Daoy (cell line): ENCODE measurements at places on chromosomes 6 and 20. TPM values are rescaled to one million over a fixed set of nuclear protein-coding genes. Genes with fewer than 3 reads are reported as not detected.

DNA sequence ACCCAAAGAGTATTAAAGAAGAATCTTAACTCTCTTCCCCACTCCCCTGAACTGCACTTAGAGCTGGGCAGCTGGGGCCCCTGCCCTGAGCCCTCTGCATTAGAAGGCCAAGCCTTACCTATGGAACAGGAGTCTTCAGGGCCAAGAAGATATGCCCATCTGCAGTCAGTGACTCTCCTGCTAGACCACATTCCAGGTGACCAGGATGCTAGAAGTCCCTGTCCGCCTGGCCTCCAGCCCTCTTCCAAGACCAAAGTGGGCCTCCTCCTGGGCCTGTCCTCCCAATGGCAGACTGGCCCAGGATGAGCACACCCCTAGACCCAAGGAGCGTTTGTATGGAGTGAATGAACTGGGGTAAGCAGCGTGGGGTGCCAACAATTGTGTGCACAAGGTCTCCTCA is 259.1 kb downstream of the LY86 start:
- no peak for DNase-seq

GRCh38 chr6:96545882-96546281 is 17.0 kb upstream of the FHL5 start:
- DNase-seq, result no peak

The PNRC1 gene
- total RNA-seq, result 9.8 and 14.8 TPM in 2 replicates

The PPP1R3D gene
- 2.3 and 2.5 TPM in 2 replicates for total RNA-seq

DNA sequence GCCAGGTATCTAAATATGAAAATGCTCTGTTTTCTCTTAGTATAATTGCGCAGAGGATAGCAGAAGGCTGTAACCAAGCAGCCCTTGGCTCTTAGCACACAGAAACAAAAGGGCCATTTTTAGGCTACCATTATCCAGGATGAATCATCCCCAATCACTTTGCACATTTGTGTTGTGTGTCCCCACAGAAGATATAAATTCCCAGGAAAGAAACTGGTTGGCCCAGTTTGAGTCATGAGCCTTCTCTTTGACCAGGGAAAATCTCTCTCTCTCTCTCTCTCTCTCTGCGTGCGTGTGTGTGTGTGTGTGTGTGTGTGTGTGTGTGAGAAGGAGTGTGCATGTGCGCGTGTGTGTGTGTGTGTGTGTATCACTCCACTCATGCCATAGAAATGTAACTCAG is 178.5 kb downstream of the FRK start:
- DNase-seq, result peak; percentile 19

GRCh38 chr6:84309336-84309735 is 81.9 kb upstream of the CEP162 start:
- no peak for DNase-seq

The KPNA5 gene
- 10.5 and 16.7 TPM in 2 replicates for total RNA-seq

DNA sequence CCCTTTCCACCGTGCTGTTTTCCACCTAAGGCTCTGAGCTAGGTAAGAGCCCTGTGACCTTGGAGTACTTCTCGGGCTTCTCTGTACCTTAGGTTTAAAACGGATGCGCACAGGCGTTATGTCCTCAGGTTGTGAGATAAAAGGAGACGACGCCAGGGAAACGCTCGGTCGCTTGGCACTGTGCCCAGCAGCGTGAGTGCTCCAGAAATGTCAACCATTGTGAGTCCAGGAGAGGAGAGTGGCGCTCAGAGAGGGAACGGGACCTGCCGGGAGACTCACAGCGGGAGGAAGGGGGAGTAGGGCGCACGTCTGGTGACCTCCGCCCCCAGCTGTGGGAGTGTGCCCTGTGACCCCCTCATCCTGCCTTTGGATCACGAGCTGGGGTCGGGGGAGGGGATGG is 33.8 kb upstream of the SCRT2 start:
- peak; percentile 25 for DNase-seq

GRCh38 chr6:159852877-159853276 is 37.9 kb upstream of the MAS1 start:
- no peak for DNase-seq

DNA sequence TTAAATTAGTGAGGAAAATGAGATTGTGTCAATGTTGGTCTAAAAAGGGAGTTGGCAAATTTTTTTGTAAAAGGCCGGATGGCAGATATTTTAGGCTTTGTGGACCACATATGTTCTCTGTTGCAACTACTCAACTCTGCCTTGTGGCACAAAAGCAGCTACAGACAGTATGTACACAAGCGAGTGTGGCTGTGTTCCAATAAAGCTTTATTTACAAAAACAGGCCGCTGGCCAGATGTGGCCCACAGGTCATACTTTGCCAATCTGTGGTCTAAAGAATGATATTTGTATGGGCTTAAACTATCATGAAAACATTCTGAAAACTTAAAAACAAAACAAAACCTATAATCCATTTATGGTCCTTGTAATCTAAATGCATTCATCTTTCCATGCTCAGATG is 228.3 kb downstream of the CLIC5 start:
- DNase-seq, result no peak

GRCh38 chr6:134934793-134935485 is 15.0 kb downstream of the ALDH8A1 start:
- DNase-seq, result peak; percentile 30

The OR12D3 gene
- total RNA-seq, result not detected in 2 replicates

The IL17A gene
- not detected in 2 replicates for total RNA-seq

- no peak for DNase-seq
Observed at GRCh38 chr6:107032051-107032450, 4.1 kb downstream of the MTRES1 start.

- DNase-seq, result no peak
Observed at GRCh38 chr6:74199215-74199915, 503.4 kb downstream of the CD109 start.

The CLIC5 gene
- total RNA-seq, result 0.11 TPM in 1 of 2 replicates, not detected in the other

The TMEM74B gene
- 0.06 TPM in 1 of 2 replicates, not detected in the other for total RNA-seq

- no peak for DNase-seq
Observed at GRCh38 chr6:131952886-131953509, 1.8 kb upstream of the CCN2 start.

The MAS1 gene
- total RNA-seq, result not detected in 2 replicates

The TINAG gene
- not detected in 2 replicates for total RNA-seq

The SLC22A1 gene
- total RNA-seq, result 0.23 and 2.8 TPM in 2 replicates

DNA sequence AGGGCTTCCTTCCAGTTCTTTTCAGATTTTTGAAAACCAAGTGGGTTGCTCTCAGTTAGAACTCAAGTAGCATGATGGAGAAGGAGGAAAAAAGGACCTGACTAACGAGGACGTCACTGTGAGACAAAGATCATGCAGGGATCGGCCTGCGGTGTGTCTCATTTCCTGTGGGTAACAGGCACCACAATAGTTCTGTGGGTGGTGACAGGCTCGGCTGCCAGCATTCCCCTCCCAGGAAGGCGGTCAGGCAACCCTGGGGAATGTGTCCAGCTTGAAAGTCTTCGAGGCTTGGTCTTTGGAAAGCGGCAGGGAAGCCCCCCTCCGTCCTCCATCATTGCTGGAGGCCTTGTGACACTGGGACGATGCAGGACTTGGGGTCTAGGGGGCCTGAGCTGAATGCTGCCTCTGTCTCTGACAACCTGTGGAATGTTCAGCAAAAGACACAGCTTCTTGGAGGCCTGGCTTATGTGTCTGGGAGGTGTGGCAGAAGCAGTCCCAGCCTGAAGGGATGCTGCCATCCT is 121.0 kb downstream of the BCAS1 start:
- DNase-seq, result peak; percentile 96

- no peak for DNase-seq
Observed at GRCh38 chr6:39156801-39157200, 41.8 kb upstream of the SAYSD1 start.

The TBC1D32 gene
- total RNA-seq, result 5.4 and 23.4 TPM in 2 replicates

The SIGLEC1 gene
- not detected in 2 replicates for total RNA-seq

DNA sequence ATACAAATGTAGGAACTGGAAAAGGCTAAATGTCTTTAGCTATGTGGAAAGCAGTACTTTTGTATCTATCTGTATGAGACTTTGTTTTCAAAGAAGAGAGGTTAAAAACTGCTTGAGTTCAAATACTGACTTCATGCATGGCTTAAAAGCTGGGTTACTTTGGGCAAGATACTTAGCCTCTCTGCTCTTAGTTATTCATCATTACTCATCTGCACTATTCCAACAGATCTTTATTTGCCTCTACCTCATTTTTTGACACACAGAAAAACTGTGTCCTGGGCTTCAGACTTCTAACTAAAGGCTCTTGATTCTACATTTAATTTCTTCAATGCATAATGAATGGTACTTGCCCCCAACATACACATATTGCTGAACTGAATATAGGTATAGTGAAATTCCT is 114.8 kb downstream of the DST start:
- DNase-seq, result no peak

The GJA10 gene
- not detected in 2 replicates for total RNA-seq

DNA sequence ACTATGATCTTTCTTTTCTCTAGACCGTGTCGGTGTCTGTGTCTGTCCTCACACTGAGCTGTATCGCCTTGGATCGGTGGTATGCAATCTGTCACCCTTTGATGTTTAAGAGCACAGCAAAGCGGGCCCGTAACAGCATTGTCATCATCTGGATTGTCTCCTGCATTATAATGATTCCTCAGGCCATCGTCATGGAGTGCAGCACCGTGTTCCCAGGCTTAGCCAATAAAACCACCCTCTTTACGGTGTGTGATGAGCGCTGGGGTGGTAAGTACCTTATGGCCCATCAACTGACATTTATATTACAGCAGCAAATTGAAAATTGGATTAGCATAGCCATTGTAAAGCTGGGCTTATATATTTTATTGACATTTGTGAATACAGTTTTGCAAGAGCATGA is 72.2 kb upstream of the GFRAL start:
- DNase-seq, result no peak

DNA sequence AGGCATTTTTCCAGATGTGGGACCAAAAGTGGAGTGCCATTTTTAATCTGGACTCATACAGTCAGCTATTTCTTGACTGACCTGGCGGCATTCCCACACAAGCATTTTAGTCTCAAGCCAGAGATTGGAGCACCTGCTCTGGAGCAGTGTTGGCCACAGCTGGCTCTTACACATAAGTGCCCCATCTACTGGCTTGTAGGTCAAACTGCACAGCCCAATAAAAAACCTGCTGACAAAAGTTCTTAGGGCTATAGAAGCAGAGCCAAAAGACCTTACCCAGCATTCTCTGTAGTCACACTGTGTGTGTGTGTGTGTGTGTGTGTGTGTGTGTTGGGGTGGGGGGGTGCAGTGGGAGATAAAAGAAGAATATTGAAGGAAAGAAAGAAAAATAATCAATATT is 38.6 kb upstream of the SENP6 start:
- DNase-seq, result peak; percentile 23

The HLA-DRB1 gene
- 0.34 and 0.63 TPM in 2 replicates for total RNA-seq

DNA sequence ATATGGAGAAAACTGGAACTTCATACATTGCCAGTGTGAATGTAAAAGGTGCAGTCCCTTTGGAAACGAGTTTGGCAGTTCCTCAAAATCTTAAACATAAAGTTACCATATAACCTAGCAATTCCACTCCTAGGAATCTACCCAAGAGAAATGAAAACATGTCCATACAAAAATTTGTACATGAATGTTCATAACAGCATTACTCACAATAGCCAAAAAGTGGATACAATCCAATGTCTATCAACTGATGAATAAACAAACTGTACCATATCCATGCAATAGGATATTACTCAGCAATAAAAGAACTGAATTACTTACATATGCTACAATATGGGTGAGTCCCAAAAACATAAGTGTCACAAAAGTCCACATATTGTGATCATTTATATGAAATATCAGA is 48.7 kb upstream of the ERVFRD-1 start:
- no peak for DNase-seq

The IL17F gene
- not detected in 2 replicates for total RNA-seq

DNA sequence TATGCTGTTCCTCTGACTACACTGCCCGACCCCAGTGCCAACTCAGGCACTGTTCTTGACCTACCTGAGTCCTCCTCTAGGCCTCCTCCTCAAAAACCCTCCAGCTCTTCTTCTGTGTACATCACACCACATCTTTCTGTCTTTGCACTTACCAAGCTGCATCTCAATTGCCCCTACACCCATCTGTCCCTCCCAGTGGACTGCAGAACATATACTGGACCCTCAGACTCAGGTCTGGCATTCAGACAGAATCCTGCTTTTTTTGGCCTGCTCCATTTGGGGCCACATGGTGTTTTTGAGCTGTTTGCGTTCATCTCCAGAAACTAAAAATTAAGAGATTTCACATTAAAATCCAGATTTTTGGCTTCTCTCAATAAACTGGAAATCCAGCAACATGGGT is 23.2 kb upstream of the YWHAB start:
- no peak for DNase-seq

GRCh38 chr20:40744818-40745175 is 55.8 kb upstream of the MAFB start:
- DNase-seq, result no peak
